ENCODE measurements at places on chromosomes 5 and 9. TPM values are rescaled to one million over a fixed set of nuclear protein-coding genes. Genes with fewer than 3 reads are reported as not detected.

Gene LIFR
- 63.9 TPM for total RNA-seq

Gene PCDHGB1
- total RNA-seq, result 16.4 TPM

DNA sequence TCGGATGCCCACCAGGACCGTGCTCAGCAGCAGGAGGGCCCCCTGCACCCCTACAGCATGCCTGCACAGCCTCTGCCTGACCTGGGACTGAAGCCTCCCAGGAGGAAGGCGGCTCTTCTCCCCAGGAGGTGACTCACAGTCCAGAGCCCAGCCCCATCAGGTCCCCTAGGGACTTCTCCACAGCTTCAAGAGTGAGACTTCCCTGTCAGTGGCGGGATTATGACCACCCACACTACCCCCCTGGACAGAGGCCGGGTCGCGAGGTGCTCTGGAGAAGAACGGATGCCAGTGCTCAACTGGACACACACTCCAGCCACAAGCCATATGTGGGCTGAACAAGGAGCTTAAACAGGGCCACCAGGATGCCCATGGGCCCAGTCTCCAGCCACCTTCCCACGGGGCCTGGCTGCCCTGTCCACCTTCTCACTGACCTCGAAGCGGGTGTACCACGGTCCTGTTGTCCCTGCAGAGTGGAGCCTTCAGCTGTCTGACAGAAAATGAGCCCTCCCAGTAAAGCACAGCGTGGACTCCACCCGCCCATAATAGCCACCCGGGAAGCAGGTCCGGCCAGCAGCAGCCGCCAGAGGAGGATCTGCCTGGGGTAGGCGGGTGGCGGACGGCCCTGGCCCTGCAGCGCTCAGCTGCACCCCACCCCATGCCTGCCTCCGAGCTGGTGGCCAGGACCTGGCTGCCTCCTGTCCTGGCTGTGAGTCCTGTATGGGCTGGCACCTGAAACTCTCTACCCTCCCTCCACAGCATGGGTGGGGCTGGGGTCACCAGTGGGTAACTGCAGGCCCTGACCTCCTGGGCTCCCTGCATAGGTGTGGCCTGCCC is 54.7 kb downstream of the SEMA4D start:
- no peak for DNase-seq

DNA sequence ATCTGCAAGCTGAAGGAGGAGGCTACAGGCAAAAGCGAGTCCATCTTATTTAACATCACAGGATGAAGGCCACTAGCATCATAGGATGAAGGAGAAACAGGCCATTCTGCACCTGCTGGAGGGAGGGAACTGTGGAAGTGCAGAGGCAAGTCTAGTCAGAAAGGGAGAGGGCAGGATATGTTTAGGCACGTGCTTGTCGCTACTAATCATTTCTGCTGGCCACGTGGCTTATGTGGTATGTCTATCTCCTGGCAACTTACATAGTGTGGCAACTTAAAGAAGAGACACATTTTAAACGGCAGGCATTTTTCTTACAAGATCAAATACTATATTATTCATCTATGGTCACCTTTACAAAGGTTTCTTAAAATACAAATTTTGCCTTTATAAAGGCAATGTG is 74.0 kb downstream of the GNAQ start:
- no peak for DNase-seq

Gene KCNV2
- 4.3 TPM for total RNA-seq

Gene PRLR
- 6.3 TPM for total RNA-seq

Gene ELOVL7
- total RNA-seq, result 5.1 TPM

- no peak for DNase-seq
These were observed 74.0 kb upstream of the SPTLC1 start for GRCh38 chr9:92188969-92189781.

Gene CD180
- 0.08 TPM for total RNA-seq

Gene RALGDS
- 32.5 TPM for total RNA-seq

Gene BAAT
- not detected for total RNA-seq

DNA sequence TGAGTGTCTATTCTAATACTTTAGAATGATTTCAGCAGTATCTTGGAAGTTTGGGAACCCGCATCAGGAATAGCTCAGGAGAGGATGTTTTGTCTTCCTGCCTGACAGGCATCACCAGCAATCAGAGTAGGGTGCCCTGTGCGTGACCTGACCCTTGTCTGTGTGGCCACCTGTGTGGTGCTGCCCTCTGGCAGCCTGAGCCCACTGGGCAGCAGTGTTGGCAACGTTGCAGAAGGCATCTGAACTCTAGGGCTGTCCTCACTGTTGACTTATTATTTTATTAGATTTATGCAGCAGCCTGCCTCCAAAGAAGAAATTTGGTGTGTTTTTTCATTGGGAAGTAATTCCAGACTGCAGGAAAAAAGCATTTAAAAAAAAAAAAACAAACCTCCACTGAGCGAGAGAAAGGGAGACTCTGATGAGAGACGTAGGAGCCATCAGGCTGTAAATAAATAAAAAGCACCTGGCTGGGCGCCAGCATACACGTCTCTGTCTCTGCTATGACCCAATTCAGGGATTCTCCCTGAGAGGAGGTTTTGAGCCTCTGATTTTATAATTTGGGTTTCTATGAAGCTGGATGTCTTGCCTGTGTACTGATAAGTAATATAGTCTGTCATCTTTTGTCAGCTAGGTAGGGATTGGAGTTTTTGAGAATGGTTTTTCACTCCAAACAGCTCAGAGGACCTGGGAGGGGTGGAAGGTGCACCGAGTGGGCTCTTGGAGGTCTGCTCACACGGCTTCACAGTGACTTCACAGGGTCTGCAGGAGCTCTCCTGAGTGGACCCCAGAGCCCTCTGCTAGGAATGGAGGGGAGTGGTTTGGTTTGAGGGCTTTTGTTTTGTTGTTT is 49.0 kb downstream of the FAM78A start:
- DNase-seq, result peak; percentile 45

GRCh38 chr9:69678843-69679538 is 6.8 kb upstream of the APBA1 start:
- DNase-seq, result no peak

Gene FRMD3
- 16.2 TPM for total RNA-seq

Gene IRX2
- total RNA-seq, result 9.1 TPM

DNA sequence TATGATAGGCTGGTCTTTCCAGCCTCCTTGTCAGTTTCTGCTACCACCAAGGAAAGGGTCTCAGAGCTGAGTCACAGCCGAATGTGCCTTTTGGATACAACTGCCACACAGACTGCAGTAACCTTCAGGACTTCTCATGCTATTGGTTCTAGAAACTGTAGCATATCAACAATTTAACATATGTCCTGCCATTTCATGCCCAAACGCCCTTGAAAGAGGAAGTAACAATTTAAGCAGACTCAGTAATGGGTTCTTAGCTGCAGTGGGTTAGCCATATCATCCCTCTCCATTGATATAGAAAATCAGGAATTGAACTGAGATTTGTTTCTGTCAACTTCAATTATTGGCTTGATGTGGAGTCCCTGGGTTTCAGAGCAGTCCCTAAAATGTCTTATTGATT is 4.1 kb upstream of the CLK4 start:
- DNase-seq, result no peak

DNA sequence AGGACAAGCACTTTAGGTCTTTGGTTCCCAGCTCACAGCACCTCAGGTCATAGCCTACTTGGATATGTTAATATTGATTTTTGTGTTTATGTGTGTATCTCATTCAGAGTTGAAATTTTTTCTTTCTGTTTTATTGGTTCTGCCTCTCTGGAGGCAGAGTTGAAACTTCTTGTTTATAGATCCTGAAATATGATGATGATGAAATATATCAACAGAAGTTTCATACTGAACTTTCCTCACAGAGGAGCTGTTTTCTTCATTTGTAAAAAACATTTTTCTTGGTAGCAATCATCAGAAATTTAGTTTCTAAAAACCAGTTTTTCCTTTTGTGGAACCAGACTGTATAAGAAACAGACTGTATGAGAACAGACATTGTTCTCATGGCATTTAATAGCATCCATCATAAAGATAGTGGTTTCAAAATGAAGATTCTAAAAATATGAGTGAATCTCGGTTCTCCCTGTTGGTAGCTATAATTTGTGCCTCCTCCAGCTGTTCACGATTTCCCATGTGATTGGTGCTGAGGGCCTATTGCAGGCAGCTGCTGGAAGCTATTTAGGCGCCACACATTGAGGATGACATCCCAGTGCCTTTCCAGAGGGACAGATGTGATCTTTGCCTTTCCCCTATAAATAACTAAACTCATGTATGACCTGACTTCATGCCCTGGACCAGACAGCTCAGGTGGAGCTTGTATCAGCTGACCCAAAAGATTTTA is 39.5 kb upstream of the CFAP157 start:
- DNase-seq, result no peak

Gene SPINK6
- not detected for total RNA-seq

GRCh38 chr5:80915716-80916115 is 44.4 kb upstream of the RASGRF2 start:
- DNase-seq, result no peak
